Hematopoietic multipotent progenitor cell treated with erythropoietin and hydrocortisone succinate and interleukin-3 and kit ligand, for 17 days (in vitro differentiated cells): ENCODE measurements at places on chromosomes 4 and X.
A peak's percentile ranks its signal among the peaks of the same experiment; 100 is the strongest.

DNA sequence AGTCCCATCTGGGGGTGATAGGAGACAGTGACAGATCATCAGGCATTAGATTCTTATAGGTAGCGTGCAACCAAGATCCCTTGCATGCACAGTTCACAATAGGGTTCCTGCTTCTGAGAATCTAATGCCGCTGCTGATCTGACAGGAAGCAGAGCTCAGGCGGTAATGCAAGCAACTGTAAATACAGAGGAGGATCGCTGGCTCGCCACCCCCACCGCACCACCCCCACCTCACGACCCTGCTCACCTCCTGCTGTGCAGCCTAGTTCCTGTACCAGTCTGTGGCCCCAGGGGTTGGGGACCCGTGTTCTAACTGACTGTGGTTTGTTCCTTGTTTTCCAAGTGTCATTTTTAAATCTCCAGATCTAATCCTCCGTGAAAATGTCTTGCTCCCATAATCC lies 89.0 kb upstream of the MAPK10 start:
- DNase-seq, result no peak

GRCh38 chr4:6999172-7000086 lies 43.7 kb upstream of the TADA2B start:
- peak; percentile 21 for DNase-seq

- no peak for DNase-seq
Measured at GRCh38 chr4:67694662-67695061, 6.3 kb downstream of the UBA6 start.

GRCh38 chrX:72142094-72142793 lies 10.5 kb upstream of the RTL5 start:
- no peak for DNase-seq

DNA sequence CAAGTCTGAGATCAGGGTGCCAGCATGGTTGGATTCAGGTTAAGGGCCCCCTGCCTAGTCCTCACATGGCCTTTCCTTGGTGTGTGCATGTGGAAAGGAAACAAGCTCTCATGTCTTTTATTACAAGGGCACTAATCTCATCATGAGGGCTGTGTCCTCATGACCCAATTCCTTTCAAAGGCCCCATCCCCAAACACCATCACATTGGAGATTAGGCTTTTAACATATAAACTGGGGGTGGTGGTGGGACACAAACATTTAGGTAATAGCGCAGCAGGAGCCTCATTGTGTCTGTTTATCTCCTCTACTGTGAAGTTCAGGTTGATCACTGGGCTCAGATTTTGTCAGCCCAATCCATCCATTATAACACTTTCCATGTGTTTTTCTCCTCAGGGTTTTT lies 41.0 kb downstream of the BEX3 start:
- no peak for DNase-seq

GRCh38 chr4:10806953-10807645 lies 122.5 kb upstream of the CLNK start:
- DNase-seq, result no peak

DNA sequence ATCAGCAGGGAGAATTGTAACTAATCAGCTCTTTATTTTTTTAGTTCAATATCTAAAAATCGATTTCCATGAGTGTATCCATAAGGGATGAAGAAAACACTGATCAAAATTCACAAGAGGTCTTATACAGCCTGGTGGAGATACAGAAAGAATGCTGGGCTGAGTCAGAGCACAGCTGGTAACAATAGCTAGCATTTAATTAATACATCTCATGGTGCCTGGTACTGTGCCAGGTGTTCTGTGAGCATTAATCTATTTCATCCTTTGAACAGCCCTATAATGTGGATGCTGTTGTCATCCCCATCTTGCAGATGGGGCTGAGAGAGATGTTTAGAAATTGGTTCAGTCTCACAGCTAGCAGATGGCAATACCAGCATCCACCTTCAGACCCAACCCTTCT lies 250.9 kb upstream of the RPS6KA3 start:
- no peak for DNase-seq

- DNase-seq, result no peak
Measured at GRCh38 chrX:155747520-155747919, 133.6 kb upstream of the VAMP7 start.

DNA sequence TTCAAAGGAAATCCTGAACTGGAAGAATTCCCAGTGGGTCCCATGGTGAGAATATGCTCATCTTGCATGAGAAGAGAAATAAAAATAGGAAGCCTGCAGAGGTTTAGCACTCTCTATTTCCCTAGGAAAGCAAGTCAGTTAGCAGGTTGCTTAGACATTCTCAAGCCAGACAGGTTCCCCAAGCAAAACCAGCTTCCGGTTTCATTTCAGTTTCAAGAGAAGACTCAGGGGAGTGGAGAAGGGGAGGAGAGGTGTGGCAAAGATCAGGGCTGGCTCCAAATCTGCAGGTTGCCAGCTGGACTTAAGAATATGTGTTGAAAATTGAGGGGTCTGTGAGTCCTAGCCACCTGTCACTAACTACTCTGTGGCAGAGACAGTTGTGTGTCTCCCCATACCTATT lies 107.5 kb downstream of the CLNK start:
- no peak for DNase-seq

DNA sequence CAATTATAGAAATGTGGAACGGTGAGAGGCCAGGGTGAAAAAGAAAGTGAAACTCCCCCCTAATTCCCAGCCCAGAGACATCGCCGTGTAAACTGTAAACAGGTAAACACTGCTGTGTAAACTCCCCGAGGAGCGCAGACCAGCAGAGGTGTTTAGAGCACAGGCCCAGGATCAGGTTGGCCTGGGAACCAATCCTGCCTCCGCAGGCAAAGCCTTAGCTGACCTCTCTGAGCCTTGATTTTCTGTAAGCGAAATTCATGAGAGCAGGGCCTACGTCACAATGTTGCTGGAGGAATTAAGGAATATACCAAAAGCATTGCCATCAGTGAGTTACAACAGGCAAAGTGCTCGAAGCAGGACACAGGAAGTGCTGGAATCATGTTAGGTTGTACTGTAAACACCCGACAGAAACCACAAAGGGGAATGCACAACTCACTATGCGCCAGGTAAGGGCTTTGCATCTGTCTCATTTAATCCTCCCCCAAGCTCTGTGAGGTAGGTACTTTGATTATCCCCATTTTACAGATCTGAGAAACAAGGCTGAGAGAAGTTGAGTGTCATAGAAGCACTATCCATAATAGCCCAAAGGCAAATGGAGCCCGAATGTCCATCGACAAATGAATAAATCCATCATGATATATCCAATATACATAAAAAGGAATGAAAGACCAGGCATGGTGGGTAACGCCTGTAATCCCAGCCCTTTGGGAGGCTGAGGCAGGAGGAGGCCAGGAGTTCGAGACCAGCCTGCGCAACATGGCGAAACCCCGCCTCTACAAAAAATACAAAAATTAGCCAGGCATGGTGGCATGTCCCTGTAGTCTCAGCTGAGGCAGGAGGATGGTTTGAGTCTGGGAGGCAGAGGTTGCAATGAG lies 30.7 kb upstream of the KIAA0232 start:
- DNase-seq, result no peak

DNA sequence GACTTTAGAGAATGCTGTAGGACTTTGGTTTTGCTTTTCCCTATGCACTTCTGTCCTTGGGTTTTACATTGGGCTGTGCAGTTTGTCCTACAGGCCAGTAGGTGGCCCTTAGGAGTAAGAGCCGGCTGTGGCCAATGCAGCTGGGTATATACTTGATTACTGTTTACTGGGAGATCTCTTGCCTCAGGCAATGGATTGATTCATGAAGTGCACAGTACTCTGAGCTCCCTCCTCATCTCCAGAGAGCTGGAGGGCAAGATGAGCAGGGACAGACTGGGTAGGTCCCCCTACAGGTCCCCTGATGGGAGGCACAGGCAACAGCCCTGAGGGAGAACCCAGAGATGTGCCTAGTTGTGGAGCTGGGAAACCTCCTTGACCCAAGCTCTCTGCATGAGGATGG lies 103.8 kb upstream of the QRFPR start:
- DNase-seq, result no peak

DNA sequence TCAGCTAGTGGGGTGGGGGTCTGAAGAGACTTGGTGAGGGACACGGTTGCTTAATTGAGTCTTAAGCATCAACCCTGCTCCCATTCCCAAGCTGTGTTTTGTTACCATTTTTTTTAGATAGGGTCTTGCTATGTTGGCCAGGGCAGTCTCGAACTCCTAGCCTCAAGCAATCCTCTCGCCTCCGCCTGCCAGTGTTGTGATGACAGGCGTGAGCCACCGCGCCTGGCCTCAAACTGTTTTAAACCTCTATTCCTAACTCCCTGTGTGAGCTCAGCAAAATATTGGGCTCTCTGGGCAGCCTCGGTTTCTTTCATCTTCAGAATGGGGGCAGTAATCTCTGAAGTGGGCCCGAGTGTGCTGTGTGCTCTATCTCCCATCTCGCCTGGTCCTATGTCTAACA lies 26.3 kb upstream of the BCORL1 start:
- DNase-seq, result no peak

GRCh38 chr4:18051281-18051680 lies 29.7 kb upstream of the LCORL start:
- DNase-seq, result no peak

DNA sequence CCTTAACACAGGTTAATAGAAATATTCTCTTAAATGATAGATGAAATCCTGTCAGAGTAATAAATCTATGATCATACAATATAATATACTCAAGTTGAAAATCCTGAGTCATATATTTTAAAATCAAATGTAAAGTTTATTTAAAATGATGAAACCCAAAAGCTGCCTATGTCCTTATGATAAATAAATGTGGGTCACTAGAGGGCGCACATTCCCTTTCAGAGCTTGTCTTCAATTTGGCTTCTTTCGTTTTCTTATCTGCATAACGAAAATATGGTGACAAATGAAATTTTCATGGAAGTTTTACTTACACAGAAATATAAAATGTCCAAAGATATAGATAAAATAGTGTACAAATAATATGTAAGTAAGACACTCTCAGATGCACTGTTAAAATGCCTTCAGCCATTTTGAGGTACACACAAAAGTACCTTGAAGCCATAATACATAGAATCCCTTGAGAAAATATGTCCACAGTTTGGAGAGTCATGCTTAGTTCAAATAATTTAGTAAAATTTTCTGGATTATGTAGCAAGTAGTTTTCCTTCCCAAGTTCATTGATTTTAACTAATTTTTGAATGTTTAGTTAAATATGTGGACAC lies 680.4 kb downstream of the DMD start:
- peak; percentile 3 for DNase-seq

- DNase-seq, result no peak
Measured at GRCh38 chr4:13203101-13203500, 281.0 kb downstream of the RAB28 start.

DNA sequence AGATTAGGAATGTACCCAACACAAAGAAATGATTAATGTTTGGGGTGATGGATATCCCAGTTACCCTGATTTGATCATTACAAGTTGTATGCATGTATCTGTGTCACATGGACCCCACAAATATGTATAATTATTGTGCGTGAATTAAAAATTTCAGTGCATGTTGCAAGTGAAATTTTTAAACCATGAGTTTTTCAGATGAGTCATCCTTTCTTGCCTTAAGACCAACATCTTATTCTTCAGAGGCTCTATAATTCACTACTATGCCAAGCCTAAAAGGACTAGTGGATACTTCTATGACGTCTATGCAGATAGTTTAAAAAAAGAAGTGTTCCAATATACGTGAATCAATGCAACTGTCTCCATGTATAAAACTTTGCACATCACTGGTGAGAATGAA lies 113.0 kb upstream of the SH3RF1 start:
- DNase-seq, result no peak

- no peak for DNase-seq
Measured at GRCh38 chrX:94400488-94400887, 726.5 kb downstream of the FAM133A start.

DNA sequence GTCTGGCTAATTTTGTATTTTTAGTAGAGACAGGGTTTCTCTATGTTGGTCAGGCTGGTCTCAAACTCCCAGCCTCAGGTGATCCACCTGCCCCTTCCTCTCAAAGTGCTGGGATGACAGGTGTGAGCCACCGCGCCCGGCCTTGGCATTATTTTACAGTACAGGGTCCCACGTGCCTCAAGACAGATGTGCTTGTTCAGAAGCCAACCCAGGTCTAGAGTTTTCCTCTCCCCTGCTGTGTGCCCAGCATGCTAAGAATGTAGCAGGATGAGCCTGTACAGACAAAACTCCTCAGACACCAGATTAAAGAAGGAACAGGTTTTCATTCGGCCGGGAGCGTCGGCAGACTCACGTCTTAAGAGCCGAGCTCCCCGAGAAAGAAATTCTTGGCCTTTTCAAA lies 42.2 kb downstream of the CRLF2 start:
- DNase-seq, result no peak

- DNase-seq, result no peak
Measured at GRCh38 chrX:19723427-19723826, 164.0 kb downstream of the SH3KBP1 start.

- DNase-seq, result no peak
Measured at GRCh38 chr4:79044141-79044659, 105.0 kb upstream of the PAQR3 start.

GRCh38 chr4:7017446-7018048 lies 25.6 kb upstream of the TADA2B start:
- no peak for DNase-seq

GRCh38 chr4:108036213-108036612 lies 46.5 kb downstream of the HADH start:
- DNase-seq, result no peak

DNA sequence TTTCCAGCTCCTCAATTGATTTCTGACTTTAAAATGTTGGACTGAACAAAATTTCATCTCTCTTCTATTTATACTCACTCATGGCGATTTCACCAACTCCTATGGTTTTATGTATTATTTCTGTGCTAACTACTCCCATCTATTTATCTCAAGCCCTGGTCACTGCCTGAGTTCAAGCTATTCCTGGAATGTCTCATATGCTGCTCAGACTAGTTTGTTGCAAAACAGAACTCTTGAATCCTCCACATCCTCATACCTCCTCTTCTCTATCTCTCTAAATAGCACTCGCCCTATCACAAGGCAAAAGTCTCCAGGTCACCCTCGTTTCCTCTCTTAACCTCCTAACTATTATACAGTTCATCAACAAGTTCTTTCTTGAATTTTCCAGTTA lies 19.0 kb upstream of the DDX60 start:
- no peak for DNase-seq

GRCh38 chr4:54173281-54173912 lies 55.7 kb upstream of the PDGFRA start:
- DNase-seq, result no peak

- DNase-seq, result no peak
Measured at GRCh38 chrX:12878536-12878935, 11.7 kb downstream of the TLR7 start.

DNA sequence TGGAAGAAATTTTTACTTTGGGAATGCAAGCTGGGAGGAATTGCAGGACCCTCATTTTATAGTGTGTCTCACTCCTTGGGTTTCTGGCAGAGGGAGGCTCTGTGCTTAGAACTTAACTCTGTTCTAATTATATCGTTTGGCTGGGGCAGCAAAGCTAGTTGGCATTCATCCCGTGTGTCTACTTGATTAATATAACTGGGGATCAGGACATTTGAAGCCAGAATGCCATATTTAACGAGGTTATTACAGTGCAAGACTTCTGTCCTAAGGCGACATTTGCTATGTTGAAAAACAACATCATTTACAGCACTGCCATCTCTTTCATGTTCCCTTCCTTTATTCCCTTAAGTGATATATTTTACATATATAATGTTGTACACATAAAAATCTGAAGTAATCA lies 179.1 kb upstream of the TBC1D9 start:
- DNase-seq, result no peak
